Right cardiac atrium (tissue), 5 donors: ENCODE measurements at places on chromosomes 6 and 20. TPM values are rescaled to one million over a fixed set of nuclear protein-coding genes. Genes with fewer than 3 reads are reported as not detected.
A peak's percentile ranks its signal among the peaks of the same experiment; 100 is the strongest.

DNA sequence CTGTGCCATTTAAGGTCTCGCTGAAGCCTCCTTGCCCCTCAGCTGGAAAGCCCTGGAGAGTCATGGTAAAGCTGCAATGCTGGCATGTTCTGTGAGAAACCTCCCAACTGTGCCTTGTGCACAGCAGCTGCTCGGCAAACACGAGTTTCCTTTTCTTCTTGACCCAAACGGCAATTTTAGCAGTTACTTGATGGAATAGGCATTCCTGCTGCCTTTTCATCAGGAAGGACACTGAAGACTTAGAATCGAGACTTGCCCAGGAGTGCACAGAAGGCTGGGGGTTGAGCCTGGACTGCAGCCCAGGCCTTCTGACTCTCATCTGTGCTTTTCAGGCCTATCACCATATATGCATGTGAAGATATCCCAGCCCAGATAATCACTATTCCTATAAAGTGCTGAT, 28.7 kb upstream of the CLDN20 start:
- no peak for DNase-seq

DNA sequence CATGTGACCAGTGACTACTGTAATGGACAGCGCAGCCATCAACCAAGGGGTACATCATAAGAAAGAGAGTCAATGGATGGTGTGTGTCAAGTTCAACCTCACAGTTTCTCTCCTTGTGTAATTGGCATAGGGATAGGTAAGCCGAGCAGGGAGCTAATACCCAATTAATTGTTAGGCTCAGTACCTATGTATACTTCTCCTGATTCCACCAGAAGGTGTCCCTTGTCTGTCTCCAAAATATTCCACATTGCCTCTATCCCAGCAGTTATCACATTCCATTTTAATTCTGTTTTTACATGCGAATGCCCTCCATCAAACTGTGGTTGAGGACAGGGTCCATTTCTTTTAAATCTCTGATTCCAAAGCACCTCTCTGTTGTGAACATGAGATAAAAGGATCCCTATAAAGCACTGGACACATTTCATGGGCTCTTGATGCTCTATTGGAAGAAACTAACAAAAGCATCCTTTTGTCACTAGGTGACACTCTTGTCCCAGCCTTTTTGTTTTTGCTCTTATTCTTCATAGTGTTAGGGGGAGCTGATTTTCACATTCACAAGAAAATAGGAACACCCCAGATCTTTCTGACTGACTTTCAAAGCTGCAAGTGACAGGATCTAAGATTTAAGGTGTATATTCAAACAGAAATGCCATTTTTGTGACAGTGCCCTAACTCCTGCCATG, 38.9 kb downstream of the FBXO9 start:
- DNase-seq, result no peak

DNA sequence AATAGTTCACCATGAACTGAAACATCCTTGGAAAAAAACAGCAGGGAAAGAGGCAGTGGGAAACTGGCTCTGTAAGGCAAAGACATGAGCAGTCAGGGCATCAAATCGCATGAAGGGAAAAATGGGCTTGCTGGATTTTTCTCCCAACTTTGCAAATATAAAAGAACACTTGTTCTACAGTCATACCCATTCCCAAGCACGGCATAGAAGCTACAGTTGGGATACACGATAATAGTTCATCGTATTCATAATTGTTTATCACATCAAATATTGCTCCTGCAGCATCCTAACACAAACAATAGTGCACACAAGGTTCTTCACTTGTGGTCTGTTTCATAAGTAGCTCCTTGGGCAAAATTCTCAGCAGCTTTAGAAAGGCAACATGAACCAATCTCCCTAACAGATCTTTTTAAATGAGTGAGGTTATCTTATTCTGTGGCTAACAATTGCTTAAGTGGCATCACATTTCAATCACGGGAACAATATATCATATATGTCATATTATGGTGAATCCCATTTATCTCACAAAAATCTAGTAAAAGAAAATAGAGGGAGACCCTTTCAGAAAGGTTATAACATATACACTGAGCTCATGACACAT, 243.9 kb downstream of the PKHD1 start:
- no peak for DNase-seq

- peak; percentile 95 for DNase-seq
Observed at GRCh38 chr6:47083586-47084047, 41.5 kb upstream of the ADGRF1 start.

DNA sequence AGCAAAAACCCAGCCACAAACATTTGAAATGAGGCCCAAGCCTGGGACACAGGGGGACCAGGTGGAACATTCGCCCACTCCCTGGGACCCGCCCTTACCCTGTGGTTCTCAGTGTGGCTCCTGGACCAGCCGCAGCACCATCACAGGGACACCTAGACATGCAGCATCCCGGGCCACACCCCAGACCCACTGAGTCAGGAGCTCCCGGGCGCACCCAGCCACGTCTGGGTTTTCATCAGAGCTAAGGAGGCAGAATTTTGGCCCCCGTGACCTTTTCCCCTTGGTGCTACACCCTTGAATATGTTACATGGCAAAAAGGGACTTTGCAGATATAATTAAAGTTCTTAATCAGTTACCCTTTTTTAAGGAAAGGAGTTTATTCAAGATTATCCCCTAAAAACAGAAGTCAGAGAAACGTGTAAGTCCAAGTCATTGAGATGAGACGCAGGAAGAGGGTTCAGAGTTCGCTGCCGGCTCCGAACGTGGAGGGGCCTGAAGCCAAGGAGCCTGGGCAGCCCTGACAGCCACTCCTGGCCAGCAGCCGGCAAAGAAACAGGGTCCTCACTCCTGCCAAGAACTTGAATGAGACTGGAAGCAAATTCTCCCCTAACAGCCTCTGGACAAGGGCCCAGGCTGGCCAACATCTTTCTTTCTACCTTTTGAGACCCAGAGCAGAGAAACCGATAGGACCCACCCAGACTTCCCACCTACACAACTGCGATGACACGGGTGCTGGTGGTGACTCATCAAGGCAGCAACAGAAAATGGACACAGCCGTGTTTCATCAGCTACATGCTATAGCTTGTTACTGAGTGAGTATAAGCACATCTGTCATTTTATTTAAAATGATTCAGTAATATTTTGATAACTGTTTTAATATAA, 25.3 kb downstream of the BFSP1 start:
- DNase-seq, result no peak

DNA sequence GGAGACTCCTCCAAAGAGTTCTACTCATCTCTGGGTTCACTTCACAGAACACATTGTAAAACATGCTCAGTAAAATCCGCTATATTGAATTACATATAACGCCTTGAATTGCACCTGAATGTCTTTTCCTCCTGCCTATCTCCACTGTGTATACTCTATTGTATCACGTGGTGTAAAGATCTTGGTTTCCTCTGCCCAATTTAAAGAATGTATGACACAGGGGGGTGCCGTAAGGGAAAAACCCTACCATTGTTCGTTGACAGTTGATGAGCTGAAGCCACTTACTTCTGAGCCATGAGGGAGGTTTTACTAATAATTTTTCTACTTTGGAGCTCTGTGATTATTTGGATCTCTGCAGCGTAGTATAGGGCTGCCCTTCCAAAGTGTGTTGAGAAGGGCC, 6.0 kb downstream of the ASF1A start:
- no peak for DNase-seq

- peak; percentile 43 for DNase-seq
Observed at GRCh38 chr6:153130515-153131036, 506 bp downstream of the RGS17 start.

GRCh38 chr6:169858935-169859351, 107.5 kb downstream of the ERMARD start:
- DNase-seq, result no peak

DNA sequence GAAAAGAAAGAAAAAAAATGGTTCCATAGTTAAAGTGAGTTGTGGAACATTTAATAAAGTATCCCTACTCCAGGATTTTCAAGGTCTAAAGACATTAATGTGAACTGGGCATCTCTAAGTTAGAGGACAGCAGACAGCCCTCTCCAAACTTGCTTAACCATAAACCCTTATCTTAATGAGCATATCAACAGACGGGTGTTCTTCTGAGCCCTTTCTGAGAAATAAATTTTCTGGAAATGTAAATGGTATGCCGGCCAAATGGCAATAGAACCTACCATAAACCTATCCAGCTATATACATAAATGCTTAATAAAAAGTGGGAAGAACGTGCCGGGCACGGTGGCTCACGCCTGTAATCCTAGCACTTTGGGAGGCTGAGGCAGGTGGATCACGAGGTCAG, 12.5 kb downstream of the SLC18B1 start:
- no peak for DNase-seq

DNA sequence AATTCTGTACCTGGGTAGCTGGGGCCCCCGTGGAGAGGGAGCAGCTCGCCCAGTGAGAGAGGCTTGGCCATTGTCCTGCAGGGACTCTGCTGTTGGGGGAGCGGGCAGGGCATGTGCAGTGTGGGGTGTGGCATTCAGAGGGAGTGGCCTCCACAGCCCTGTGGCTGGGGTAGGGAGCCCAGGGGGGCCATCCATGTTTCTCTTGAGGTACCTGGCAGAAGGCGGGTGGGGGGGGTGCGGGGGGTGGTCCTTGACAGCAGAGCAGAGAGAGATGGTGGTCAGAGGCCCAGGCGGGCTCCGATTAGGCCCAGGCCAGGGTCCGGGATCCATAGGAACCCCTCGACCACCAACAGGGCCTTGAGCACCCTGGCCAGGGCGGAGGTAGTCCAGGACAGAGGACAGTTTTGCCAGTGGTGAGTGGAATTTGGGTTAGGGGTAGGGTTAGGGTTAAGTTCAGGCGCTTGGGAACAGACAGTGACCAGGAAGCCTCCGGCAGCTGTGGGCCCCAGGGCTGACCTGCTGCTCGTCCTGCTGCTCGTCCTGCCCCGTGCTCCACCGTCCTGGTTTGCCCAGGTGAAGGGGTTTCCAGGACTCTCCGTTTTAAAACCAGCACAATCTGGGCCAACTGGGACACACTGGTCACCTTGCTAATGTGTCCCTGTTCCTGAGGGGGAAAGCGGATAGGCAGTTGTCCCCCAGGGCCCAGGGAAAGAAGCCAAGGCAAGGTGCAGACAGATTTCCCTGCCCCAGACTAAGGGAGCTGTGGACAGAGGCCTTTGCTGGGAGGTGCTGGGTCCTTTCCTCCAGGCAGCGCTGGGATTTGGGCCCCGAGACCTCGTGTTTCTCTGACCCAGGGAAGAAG, 24.8 kb upstream of the MYT1 start:
- DNase-seq, result no peak

- DNase-seq, result peak; percentile 73
Observed at GRCh38 chr6:151290877-151291721, 51.3 kb downstream of the AKAP12 start.

The VGLL2 gene
- 1.9 TPM for total RNA-seq

The COL9A1 gene
- total RNA-seq, result 14.3 TPM

The SMOC2 gene
- total RNA-seq, result 10.9 TPM

The AHCY gene
- total RNA-seq, result 64.9 TPM

The SLC32A1 gene
- total RNA-seq, result not detected

The NOX3 gene
- total RNA-seq, result not detected
